PC-9 (cell line): ENCODE measurements at places on chromosomes 1 and 21. TPM values are rescaled to one million over a fixed set of nuclear protein-coding genes. Genes with fewer than 3 reads are reported as not detected.

DNA sequence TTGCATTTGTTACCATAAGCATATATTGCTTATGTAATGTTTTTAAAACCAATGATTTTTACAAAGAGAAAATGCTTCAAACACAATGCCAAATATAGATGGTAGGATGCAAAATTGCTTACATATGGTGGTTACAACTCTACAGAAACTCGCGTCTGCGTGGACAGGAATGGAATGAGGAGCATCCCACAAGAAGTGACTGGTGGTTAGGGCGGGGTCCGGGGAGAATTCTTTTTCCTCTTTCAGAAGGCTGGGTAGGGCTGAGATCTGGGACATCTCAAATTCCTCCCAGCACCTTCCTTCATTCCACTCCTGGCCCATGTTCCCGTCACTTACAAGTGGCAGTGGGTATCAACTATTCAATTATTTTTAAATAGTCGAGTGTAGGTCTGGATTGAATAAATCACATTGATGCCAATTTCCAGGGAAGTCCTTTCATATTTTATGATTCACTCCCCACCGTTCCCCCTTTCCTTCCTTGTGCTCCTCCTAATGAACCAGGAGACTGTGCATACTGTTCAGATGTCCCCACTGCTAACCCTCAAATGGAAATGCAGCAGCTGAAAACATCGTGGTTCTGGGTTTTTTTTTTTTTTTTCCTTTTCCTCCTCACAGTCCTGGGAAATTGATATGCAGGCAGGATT lies 174.5 kb upstream of the POU3F1 start:
- DNase-seq, result no peak

DNA sequence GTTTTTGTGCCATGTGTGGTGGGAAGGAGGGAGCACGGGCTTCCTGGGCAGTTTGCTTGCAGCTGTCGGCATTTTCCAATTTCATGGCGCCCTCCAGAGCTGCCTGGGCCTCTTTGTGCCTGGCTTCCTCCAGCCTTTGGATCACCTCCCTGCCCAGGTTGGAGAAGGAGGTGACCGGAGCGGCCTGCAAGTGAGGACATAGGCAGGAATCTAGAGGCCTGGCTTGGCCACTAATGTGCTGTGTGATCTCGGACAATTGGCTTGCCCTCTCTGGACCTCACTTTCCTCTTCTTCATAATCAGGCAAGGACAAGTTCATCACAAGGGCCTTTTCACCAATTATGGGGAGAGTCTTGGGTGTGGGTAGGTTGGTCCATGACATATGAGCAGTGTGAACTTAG lies 245.1 kb downstream of the MATN1 start:
- DNase-seq, result no peak

GRCh38 chr1:100868364-100868995 lies 26.2 kb downstream of the EXTL2 start:
- no peak for DNase-seq

DNA sequence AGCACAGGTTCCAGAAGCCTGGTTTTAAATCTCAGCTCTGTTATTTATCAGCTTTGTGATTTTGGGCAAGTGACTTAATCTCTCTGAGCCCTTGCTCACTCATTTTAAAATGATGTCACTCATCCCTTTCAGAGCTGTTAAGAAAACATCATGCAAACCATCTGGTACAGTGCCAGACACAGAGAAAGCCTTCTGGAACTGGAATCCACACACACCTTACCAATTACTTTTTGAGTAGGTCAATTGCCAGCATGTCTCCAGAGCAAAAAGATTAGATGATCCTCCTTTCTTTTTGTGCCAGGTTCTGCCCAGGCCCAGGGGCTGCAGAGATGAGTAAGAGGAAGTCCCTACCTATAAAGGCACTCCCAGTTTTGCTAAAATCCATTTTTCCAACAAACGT lies 61.3 kb downstream of the ROR1 start:
- DNase-seq, result no peak

- DNase-seq, result no peak
Observed at GRCh38 chr1:40004857-40005256, 35.7 kb upstream of the CAP1 start.

DNA sequence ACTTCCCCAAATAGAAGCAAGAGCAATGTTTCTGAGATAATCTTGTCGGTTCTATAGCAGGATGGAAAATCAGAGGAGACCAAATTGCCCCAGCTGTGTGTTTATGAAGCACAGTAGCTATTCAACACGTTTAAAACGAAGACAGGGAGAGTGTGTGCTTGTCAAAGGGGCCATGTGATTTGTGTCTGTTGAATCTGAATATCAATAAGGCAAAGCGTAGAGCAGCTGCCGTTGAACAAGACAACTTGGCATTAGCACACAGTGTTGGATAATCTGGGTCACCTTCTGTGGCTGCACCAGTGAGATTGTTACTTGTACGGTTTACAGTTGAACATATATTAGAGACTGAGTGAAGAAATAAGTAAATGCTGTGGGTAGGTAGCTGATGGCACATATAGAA lies 1.0 kb downstream of the CRB1 start:
- no peak for DNase-seq

- DNase-seq, result no peak
Observed at GRCh38 chr1:29557701-29558600, 321.6 kb downstream of the PTPRU start.

DNA sequence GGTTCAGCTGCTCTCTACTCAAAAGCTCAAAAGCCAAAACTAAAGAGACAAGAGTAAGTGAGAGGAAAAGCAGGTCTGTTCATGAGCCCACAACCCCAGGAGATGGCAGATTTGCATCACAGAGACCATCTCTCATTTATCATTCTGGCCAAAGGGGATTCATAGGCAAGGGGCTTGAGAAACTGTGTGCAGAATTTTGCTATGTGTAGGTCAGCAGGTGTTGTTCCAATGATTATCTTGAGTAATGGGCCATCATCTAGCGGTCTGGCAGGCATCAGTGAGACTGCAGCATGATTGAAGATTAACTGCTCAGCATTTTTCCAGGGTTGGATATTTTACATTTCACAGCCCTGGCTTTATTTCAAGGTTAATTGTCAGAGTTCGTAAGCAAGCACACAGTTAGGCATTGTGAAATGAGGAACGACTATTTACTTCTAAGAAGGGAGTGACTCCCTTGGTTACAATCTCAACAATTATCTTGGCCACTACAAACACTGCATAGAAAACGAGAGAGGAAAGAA lies 1204.6 kb upstream of the TMPRSS15 start:
- DNase-seq, result no peak

- no peak for DNase-seq
Observed at GRCh38 chr1:83762416-83762815, 236.5 kb downstream of the TTLL7 start.

- DNase-seq, result no peak
Observed at GRCh38 chr1:230147253-230148125, 80.5 kb downstream of the GALNT2 start.

DNA sequence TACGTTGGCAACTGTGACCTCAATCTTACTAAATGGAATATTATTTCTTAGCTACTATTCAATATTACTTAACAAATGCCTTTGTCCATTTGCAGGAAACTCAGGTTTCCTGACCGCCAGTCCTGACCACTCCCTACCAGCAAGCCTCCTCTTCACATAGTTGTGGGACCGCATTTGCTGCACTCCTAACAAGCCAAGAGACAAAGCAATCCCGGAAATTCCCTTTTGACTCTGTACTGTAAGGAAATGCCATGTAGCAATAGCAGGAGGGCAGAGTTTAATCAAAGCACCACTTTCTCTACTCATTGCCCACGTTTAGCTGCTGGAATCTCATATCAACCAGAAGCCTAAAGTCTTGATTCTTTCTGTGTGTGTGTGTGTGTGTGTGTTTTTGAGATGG lies 28.1 kb upstream of the ACBD6 start:
- DNase-seq, result peak; percentile 77

GRCh38 chr1:210257698-210258529 lies 25.3 kb downstream of the SERTAD4 start:
- no peak for DNase-seq

- DNase-seq, result peak; percentile 36
Observed at GRCh38 chr1:94739521-94740061, 80.6 kb upstream of the SLC44A3 start.

DNA sequence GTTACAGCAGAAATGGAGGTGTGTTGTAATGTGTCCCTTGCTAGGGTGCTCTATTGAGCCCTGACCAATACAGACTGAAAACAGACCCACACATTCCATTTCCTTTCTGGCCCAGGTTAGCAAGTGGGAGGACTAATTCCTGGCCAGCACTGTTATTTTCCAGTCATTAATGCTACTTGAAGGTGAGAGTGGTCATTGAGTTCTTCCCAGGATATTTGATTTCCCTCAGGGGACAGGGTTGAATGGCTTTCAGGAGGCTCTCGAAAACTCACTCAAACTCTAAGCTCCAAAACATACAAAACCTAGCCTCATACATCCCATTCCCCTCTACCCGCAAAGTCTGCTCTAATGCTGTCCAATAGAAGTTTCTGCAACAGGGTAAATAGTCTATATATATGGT lies 6.2 kb downstream of the LRRC52 start:
- no peak for DNase-seq

DNA sequence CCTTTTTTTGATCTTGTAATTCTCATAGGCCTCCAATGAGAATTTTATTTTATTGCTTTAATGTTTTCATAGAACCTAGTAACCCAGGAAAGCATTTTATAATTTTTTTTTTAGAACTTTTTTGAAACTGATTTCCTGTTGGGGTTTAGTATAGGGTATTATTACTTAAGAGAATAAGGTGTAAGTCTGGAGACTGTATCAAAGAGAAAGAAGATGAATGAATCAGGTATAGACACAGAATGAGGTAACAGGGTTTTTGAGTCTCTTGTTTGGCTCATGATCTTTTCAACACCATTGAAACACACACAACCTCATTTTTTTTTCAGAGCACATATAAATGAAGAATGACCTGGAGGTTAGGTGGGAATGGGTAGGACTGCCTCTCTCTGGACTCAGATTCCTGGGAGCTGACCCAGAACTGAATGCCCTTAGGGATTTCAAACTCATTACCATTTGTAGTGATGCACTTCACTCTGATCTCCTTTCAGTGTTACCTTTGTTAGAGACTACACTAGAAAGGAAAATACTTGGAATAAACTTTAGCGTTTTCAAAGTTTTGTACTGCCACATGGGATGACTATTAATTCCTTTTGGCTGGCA lies 51.0 kb downstream of the EPB41 start:
- no peak for DNase-seq

DNA sequence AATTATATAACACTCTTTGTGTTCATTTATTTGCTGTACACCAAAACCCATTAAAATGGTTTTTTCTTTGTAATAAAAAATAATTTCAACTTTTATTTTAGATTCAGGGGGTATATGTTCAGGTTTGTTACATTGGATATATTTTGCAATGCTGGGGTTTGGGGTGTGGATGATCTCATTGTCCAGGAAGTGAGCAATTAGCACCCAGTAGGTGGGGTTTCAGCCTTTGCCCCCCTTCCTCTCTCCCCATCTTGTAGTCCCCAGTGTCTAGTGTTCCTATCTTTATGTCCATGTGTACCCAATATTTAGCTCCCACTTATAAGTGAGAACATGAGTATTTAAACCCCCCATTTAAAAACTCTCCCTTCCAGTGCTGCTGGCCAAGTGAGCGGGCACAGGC lies 184.6 kb downstream of the RHOU start:
- no peak for DNase-seq

EDEM3 gene
- total RNA-seq, result 10.3 and 14.5 TPM in 2 replicates

CFHR3 gene
- 0.28 TPM in 1 of 2 replicates, not detected in the other for total RNA-seq

TFAP2E gene
- 0.72 and 1.3 TPM in 2 replicates for total RNA-seq

DNAH14 gene
- 35.4 and 48.8 TPM in 2 replicates for total RNA-seq

FDPS gene
- 397 and 568 TPM in 2 replicates for total RNA-seq

OR2M5 gene
- total RNA-seq, result not detected in 2 replicates

OPRD1 gene
- total RNA-seq, result not detected in 2 replicates

SAMD11 gene
- total RNA-seq, result 0.59 and 2.2 TPM in 2 replicates
